ENCODE measurements at places on chromosomes 1 and 21. TPM values are rescaled to one million over a fixed set of nuclear protein-coding genes. Genes with fewer than 3 reads are reported as not detected.

DNA sequence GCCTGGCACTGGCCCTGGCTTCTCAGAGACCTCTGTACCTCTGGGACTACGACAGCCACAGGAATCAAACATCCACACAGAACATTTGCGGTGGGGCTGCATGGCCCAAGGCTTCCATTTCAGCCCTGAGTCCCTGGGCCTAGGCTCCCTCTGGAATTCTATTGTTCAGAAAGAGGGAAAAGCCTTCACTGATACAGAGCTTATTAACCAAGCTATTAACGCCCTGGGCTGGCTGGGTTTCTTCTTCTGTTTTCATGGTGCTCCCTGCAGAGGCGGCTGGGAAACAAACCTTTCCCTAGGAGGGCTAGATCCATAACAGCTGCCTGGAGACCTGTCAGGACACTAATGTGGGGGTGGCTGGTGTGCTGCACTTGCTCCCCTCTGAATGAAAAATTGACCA, 88.2 kb downstream of the KAZN start:
- no peak overlapping the region for H3K4me3 ChIP-seq
- peaks cover 6% of the 10 kb centered on the region for H3K4me1 ChIP-seq
- H3K36me3 ChIP-seq, result no peaks in the 10 kb centered on the region
- DNase-seq, result no peak
- H3K27me3 ChIP-seq, result no peaks in the 10 kb centered on the region
- no peak overlapping the region for H3K27ac ChIP-seq

DNA sequence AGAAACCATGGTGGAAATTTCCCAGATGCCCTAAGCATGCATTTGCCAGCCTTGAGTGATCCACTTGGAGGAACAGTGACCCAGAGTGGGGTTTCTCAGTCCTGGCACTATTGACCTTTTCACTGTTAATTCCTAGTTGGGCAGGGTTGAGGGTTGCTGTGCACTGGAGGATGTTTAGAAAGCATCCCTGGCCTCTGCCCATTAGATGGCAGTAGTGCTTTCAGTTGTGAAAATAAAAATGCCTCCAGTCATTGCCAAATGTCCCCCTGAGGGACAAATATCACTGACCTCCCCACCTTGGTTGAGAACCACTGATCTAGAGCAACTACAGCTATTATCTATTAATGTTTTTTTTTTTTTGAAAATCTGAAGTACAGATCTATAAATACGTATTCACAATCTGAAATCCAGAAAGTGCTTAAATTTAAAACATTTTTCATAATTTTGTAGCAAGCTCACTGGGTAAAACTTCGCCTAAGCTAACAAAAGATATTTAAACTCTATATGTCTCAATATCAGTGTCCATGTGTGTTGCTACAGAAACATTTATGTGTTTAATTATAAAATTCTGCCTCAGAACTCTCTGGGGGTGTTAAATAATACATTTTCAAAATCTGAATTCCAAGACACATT, 27.3 kb downstream of the F3 start:
- H3K36me3 ChIP-seq, result no peaks in the 10 kb centered on the region
- no peaks in the 10 kb centered on the region for H3K27me3 ChIP-seq
- no peak overlapping the region for H3K4me3 ChIP-seq
- DNase-seq, result peak; percentile 53
- H3K4me1 ChIP-seq, result no peaks in the 10 kb centered on the region
- H3K27ac ChIP-seq, result no peak overlapping the region

- peaks cover 36% of the 10 kb centered on the region for H3K4me1 ChIP-seq
- DNase-seq, result peak; percentile 25
- H3K36me3 ChIP-seq, result no peaks in the 10 kb centered on the region
Measured at GRCh38 chr1:183845681-183846080, 40.8 kb downstream of the RGL1 start.

GRCh38 chr1:160952129-160952510, 2.5 kb downstream of the ITLN2 start:
- H3K27ac ChIP-seq, result no peak overlapping the region
- no peak overlapping the region for H3K4me3 ChIP-seq
- no peaks in the 10 kb centered on the region for H3K36me3 ChIP-seq
- no peaks in the 10 kb centered on the region for H3K27me3 ChIP-seq

Gene TGFB2
- 38.7 TPM for total RNA-seq

GRCh38 chr1:29584776-29585175, 348.5 kb downstream of the PTPRU start:
- no peaks in the 10 kb centered on the region for H3K36me3 ChIP-seq
- no peak overlapping the region for H3K4me3 ChIP-seq
- H3K27ac ChIP-seq, result no peak overlapping the region
- H3K4me1 ChIP-seq, result peaks cover 17% of the 10 kb centered on the region
- H3K27me3 ChIP-seq, result no peaks in the 10 kb centered on the region

DNA sequence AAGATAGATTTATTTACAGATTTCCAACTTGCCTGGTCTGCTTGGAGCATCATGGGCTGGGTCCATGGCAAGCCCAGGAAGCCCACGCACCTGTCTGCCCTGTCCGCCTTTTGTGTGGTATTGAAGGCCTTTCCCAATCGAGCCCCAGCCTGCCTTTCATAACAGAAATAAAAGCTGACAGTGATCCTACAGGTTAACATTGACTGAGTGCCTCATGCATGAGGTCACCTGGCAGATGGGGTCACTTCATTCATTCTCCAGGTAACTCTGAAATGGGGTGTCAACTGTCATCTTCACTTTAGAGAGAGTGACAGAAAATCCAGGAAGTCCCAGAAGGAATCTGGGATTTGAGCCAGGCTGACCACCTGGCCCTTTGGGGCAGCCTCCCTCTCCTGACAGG, 36.3 kb upstream of the CASZ1 start:
- H3K4me1 ChIP-seq, result peaks cover 4% of the 10 kb centered on the region
- H3K27ac ChIP-seq, result no peak overlapping the region
- no peaks in the 10 kb centered on the region for H3K27me3 ChIP-seq
- H3K4me3 ChIP-seq, result no peak overlapping the region

DNA sequence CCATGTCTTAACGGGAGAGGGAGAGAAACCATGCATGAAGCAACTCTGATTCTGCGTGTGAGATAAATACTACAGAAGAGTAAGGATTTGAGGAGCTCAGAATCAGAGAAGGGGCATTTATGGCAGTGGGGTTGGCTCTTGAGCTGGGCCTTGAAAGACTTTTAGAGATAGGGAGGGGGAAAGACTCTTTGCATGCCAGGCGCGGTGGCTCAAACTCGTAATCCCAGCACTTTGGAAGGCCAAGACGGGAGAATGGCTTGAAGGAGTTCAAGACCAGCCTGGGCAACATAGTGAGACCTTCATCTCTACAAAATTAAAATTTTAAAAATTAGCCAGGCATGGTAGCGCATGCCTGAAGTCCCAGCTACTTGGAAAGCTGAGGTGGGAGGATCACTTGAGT, 672 bp downstream of the ARMH1 start:
- DNase-seq, result no peak
- H3K27me3 ChIP-seq, result no peaks in the 10 kb centered on the region
- H3K27ac ChIP-seq, result no peak overlapping the region
